CD4-positive, alpha-beta T cell treated with Interleukin-10 for 1 hour (primary cell): ENCODE measurements at places on chromosomes 6 and 20.

DNA sequence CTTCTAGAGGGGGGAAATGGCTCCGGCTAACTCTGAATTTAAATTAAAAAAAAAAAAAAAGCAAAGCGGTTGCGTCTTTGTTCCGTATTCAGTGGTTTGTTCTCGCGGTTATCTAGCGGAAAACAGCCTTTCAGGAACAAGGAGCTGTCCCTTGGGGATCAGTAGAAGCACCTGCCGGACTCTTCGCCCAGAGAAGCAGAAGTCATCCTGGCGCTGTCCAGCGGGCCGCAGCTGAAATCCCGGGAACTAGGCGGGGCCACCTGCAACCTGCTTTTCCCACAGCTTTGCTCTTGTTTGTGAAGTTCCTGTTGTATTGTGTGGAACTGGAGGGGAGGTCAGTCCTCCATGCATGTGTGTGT is 43.9 kb upstream of the GJE1 start:
- DNase-seq: no peak

GRCh38 chr6:24537771-24538385 is 43.1 kb downstream of the ALDH5A1 start:
- no peak for DNase-seq

DNA sequence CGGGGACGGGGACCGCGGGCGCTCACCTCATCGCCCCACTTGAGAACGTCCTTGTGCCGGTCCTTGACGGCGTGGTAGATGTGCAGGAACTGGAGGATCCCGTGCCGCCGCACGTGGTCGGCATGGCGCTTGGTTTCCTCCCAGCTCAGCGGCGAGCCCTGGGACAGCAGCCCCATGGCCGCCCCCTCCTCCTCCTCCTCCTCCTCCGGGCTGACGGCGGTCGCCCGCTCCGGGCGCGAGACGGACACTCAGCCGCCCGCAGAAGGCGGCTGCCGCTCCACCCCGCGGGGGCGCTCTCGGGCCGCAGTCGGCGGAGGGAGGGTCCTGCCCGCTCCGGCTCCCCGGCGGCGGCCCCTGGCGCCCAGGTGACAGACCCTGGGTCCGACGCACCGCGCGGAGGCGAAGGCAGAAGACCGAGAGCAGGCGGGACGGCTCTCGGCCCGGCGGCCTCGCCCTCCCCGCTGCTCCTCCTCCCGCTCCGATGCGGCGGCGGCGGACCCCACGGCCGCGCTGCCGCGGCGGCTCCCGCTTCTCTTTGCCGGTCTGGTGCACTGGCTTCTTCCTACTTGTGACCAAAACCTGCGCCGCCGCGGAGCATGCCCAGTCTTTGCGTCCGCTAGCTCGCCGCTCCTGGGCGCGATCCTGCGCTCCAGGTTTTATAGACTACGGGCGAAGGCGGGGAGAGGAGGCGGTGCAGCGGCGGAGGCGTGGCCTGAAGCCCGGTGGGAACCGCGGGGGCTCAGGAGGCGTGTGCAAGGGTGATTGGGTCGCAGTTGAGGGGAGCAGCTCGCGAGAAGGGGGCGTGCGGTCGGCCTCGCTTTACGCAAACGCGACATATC is at the start of gene GCLC:
GCLC (minus strand) TSS at position 632 of the 839 bp plus-strand sequence; CDS start at position 176, 456 bp downstream.
- peak; percentile 92 for DNase-seq

DNA sequence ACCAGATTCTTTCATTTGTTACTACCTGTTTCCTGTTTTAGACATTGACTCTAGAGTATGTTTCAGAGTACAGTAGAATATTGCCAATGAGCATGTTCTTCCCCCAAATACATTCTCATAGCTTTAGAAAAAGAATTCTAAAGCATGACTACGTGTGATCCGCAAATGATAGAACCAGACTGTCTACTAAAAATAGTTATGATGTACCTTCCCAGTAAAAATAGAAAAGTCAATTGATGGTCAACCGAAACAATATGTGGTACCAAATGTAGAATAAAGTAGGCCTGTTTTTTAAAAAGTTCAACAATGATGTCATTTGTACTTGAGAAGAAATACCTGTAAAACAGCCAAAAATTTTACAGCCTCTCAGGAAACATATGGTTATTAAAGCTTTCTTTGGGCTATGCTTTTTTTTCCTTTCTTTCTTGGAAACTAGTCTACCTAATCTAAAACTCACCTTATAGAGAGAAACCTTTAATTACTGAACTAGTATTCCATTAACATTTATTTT is 130.1 kb upstream of the MTHFD1L start:
- no peak for DNase-seq

GRCh38 chr20:50070361-50070760 is 42.6 kb downstream of the UBE2V1 start:
- no peak for DNase-seq

- DNase-seq: no peak
These were observed 240.9 kb upstream of the BTBD3 start for GRCh38 chr20:11676630-11677287.

- no peak for DNase-seq
These were observed 208.8 kb upstream of the PLCB4 start for GRCh38 chr20:8860011-8860495.

- DNase-seq: no peak
These were observed 43.3 kb downstream of the SLC22A23 start for GRCh38 chr6:3413592-3413991.

GRCh38 chr6:11535801-11536230 is 1.7 kb upstream of the TMEM170B start:
- DNase-seq: no peak

- peak; percentile 95 for DNase-seq
These were observed at the start of gene TM9SF4 for GRCh38 chr20:32109392-32110172. TSS of gene TM9SF4 (plus strand) at chr20:32109714. CDS start at chr20:32109741, 27 bp downstream.

DNA sequence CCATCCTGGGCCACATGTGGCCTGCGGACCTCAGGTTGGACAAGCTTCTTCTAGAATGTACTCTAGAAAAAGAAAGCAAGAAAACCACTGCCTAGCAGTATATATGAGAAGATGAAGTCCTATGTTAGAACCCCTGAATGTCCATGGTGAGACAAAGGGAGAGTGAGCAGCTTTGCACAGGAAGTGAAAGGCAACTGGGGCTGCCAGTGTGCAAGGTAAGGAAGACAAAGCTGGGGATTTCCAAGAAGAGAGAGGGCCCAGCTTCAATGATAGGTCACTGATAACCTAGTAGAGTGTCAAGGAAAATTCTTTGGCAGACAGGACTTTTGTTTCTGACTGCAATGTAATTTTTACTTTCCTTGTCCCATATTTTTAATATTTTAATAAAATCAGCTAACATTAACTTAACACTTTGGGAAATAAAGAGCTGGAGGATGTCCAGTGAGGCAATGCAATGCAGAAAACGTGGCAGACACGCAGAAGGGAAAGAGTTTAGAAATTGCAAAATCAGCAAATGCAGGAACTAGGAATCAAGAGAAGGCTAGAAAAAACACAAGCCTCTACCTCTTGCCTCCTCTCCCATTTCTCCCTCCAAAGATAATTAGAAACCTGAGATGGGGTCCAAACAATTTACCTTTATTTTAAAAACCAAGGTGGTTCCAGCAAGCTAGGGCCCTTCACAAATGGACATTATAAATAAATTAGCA is 47.4 kb downstream of the CYP39A1 start:
- DNase-seq: no peak

DNA sequence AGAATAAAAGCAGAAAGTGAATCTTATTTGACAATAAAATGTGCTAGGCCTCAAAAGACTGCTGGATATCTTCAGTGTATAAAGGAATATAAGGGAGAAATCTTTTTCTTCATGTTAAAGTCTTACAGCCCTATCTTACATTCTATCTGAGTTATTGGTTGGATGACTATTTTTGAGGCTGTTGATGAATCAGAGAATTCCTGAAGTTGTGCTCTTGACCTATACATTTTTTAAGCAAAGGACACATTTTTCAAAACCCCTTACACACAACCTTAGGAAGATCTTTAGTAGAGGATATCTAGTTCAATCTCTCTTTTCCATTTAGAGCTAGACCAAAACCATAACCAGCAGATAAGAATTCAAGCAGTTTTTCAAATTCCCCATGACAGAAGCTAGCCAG is 10.9 kb upstream of the CGA start:
- no peak for DNase-seq

- no peak for DNase-seq
These were observed 42.6 kb upstream of the ZNFX1 start for GRCh38 chr20:49320460-49320859.

DNA sequence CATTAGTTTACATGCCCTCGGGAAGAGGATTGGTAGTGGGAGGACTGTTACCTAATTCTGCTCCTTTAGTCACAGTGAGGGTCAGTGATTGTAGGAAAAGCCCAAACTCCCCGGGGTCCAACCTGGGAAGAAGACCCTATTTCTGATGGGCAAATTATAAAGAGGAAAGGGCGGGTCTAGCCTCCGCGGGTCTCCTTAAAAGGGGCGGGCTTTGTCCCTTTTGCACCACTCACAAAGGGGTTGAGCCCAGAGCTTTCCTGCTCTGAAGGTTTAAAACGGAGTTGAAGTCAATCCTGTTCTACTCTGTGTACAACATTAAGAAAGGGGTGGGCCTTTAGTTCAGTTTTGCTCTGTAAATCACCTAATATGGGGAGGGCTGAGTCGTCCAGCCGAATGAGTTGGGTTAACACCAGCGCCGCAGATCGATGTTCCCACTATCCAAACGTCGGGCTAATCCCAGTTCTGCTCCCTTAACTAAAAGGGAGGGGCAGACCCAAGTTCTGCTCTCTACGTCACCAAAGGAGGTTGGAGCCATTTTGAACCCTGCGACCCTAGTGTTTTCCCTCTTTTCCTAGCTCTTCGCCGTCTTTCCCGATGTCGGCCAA is 920 bp upstream of the RNF5 start:
- DNase-seq: peak; percentile 70

DNA sequence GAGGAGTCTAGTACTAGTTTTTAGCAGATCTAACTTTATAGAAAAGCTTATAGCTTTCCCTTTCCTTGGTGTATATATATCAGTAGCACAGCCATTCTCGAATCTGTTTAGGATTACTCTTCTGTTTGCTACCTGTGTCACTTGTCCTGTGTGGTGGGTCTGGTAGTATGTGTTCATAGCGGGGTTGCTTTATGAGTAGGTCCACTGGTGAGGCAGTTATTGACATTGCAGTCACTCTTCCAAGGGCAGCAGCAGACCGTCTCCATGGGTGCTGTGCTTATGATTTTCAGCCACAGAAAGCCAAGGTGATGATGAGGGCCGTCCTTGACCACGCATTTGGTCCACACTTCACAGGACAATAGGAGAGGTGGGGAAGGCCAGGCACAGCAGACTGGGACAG is 171.5 kb downstream of the CDKAL1 start:
- no peak for DNase-seq

DNA sequence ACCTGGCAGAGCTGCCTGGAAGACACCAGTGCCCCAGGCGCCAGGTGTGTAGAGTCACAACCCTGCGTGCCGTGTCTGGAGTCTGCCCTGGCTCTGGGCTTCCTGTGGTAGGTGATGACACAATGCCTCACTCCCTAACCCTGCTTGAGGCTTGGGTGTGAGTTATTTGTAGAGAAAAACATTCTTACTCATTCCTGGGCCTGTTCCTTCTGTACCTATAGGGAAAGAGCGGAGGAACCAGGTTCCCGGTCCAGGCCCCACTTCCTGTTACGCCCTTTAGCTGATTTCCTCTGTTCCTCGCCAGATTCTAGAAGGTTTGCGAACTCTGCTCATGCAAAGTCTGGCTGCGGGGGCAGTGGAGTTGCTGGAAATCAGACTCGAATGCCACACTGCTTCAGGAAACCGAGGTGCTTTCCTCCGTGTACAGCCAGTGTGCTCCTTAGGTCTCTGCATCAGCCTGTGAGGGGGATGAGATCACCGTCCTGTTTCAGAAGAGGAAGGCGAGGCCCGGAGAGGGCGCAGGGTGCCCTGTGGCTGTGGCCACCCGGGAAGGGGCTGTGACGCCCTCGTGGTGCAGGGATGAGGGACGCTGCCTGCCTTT is 67.1 kb upstream of the DUSP22 start:
- DNase-seq: peak; percentile 46

GRCh38 chr6:45607798-45608197 is 230.1 kb upstream of the SUPT3H start:
- no peak for DNase-seq

GRCh38 chr6:80321011-80321410 is 214.5 kb downstream of the BCKDHB start:
- no peak for DNase-seq

- DNase-seq: peak; percentile 57
These were observed 130.8 kb downstream of the JPH2 start for GRCh38 chr20:44056010-44056698.

DNA sequence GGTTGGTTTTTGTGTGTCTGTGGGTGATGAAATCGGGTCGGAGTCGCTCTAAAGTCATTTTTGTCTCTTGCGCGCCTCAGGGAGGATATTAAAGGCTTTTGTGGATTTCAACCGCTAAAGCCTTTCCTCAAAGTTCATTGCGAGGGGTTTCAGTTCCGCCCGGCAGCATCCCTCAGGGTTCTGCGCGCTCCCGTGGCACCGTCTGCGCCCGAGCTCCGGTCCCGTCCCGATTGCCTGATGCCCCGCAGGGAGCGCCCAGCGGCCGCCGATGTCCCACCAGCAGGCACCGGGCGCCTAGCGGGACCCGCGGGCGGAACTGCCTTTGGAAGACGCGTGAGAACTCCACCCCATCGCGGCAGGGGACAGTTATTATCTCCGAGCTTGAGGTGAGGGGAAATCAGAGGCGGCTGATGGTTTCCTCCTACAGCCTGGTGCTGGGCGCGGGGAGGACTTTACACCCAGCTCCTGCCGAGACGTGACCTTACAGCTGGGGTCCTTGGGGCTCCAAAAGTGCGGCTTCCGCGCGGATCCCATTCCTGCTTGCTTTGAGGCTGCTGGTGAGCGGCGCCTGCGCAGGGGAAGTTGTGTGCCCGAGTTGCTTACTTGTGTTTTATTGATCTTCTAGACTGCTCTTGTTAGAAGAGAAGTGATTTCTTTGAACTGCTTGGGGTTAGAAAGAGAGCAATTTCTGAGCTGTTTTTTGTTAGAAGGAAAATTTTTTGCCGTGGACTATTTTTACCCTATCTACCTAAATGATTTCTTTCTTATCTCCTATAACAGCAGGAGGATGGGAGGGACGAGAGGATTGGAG is 27.1 kb downstream of the ULBP1 start:
- DNase-seq: peak; percentile 24

DNA sequence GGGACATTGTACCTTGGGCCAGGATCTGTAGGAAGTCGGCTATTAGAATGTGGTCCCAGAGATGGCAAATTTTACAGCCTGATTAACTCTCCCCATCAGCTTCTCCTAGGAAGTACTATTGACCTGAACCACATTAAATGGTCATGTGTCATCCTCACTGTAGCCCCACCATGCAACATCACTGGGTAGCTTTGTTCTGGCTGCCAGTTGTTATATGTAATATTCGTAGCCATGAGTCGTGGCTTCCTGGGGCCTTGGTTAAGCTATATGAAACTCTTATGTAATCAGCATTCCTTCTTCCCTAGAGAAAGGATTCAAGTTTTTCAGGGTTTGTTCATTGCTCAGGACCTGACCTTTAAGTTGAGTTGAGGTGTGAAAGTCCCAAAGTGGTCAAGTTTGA is 125.7 kb downstream of the ANKS1A start:
- no peak for DNase-seq
